ENCODE measurements at places on chromosomes 6 and 20.

- no peak for DNase-seq
Measured at GRCh38 chr6:137363805-137364138, 130.4 kb downstream of the OLIG3 start.

GRCh38 chr6:81787313-81788068 is 35.0 kb upstream of the TENT5A start:
- no peak for DNase-seq

GRCh38 chr6:20604159-20604558 is 69.9 kb downstream of the CDKAL1 start:
- no peak for DNase-seq

GRCh38 chr6:38824243-38824894 is 109.3 kb downstream of the DNAH8 start:
- no peak for DNase-seq

GRCh38 chr6:129188795-129189194 is 305.9 kb downstream of the LAMA2 start:
- no peak for DNase-seq

GRCh38 chr20:61983965-61984364 is 81.7 kb downstream of the TAF4 start:
- no peak for DNase-seq

Data from HuH-7.5 (cell line).